Mesenteric fat pad (tissue), 1 donor: ENCODE measurements at places on chromosomes 7 and 10. TPM values are rescaled to one million over a fixed set of nuclear protein-coding genes. Genes with fewer than 3 reads are reported as not detected.

GRCh38 chr7:101496017-101496416 lies 133.1 kb downstream of the MYL10 start:
- no peak for DNase-seq

- no peak for DNase-seq
Measured at GRCh38 chr10:57300718-57301117, 939.7 kb upstream of the ZWINT start.

DNA sequence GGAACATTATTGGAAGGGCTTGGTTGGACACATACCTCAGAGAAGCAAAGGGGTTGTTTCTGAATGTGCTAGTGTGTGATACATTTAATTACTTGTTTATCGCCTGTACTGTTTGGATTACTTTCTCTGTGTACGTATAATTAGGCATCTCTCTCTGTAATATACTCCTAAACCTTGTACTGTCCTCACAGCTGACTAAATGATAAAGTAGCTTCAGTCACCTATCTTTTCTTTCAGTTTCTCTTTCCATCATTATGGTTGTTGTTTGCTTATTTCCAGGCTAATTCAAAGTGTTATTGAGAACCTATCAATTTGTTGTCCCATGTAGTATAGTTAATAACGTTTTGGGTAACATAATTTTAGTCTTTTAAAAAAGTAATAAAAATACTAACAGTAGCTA lies 34.0 kb downstream of the MXI1 start:
- DNase-seq, result no peak

The ZWINT gene
- total RNA-seq, result 2.3 TPM
